ENCODE measurements at places on chromosomes 5 and 9.

DNA sequence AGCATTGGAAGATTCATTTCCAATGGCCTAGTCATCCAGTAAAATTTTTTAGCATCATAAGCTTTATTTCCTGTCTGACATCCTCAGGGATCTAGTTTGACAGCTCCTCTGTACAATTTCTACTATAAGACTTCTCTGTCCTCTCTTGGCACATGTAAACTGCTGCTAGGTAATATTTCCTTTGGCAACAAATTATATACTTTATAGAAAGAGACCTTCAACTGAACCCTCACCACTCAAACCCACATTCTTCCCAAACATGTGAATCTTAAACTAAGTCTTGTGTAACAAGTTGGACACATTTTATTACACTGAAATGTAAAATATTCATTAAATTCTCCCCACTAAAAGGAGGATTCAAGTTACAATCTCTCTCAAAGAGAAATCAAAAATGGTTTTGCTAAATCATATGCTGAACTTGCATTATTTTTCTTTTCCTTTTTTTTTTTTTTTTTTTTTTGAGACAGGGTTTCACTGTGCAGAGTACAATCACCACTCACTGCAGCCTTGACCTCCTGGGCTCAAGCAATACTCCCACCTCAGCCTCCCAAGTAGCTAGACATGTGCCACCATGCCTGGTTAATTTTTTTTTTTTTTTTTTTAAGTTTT lies 36.9 kb downstream of the SCAI start:
- DNase-seq, result no peak

DNA sequence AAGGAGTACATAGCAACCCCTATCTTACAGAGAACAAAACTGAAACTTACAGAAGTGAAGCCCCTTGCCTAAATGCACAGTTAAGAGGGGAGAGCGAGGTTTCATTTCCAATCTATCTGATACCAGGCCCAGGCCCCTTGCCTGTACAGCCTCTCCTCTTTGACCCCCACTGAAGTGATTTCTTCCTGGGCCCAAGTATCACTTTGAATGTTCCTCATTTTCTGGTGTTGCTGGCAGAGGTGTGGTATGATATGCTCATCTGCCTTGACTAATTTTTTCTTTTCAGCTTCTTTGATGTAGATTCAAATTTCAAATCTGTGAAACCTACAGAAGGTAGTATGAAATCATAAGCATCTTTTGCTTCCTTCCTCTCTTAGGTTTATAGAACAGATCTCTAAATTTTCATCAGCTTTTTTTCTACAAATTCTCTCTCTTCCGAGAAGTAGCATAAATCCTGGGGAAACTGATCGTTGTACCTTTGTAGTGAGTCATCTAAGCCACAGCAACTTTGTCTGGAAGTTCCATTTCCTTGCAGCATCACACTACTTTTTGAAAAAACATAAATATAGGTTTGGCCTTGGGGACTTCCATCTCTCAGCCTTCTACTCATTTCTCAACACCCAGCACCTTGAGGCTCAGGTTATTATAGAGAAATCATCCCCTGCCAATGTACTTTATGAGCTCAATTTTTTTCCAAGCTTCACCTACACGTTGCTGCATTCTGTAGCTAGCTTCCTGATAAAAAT lies 402.4 kb upstream of the PTGER4 start:
- no peak for DNase-seq

DNA sequence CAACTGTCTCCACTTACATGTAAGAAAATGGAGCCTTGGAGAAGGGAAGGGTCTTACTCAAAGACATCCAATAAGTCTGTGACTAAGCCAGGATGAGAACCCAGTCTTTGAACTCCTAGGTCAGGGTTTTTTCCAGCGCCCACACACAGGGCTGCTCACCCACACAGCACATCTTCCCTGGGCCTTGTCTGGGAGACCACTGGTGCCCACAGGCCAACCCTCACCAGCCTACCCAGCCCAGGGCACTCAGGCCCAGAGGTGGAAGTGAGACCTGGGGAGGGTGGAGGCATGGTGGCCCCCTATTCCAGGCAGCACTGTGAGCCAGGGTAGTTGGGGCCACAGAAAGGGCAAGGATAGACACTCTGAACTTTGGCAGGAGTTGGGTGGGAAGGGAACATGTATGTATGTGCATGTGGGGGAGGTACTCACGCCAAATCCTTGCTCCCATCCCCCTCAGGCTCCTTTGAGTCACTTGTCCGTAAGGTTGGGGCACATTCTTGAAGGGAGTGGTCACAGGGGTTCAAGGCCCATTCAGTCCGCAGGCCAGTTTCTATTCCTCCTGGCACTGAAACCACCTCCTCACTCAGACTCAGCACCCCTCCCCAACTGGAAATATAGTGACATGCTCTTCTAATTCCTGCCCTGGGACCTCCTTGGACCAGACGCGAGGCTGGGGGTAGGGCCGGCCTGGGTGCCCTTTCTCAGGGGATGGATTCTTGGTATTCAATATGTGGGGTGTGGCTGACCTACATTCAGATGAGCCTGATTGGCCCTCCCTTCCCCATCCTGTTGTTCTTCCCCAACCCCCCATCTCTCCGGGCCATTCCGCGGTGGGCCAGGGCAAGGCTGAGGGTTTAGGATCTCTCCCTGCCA lies 2.9 kb upstream of the SLC4A9 start:
- DNase-seq, result no peak

GRCh38 chr9:87909310-87910041 lies 8.3 kb upstream of the SPATA31C1 start:
- no peak for DNase-seq

DNA sequence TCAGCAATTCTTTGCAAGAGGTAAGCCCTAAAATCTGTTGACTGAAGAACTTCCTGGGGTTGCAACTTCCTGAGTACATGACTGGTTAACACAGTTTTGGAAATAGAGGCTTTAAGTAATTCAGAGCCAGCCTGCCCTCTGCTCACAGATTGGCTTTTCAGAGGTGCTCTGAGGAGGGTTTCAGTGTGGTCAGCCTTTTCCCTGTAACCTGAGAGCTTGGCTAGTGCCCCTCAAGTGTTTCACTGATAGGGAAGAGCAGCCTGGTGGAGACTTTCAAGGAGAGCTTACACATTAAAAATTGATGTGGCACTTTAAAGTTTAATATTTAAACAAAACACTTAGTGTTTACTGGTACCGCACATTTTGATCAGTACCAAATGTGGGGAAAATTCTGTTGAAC lies 56.7 kb upstream of the FOXB2 start:
- DNase-seq, result no peak

DNA sequence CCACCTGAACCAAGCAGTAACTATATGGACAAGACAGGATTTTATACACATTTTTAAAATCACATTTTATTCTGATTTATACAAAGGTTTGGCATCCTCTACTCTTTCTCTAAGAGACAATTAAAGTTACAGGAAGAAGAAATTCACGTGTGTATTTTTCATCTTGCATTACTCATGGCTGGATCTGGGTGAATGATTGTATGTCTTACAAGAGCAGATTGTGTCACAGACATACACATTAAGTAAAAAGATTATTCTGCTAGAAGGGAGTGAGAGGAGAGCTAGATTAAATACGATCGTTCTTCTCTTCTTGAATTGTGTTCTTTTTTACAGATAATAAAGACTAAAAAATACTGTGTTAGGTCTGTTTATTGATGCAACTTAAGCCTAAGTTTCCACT lies 20.8 kb upstream of the CEP120 start:
- DNase-seq, result no peak

GRCh38 chr9:125829743-125830142 lies 82.6 kb downstream of the PBX3 start:
- DNase-seq, result no peak

GRCh38 chr5:122412966-122413365 lies 100.9 kb downstream of the SNCAIP start:
- DNase-seq, result no peak

GRCh38 chr5:180498378-180498777 lies 4.2 kb downstream of the CNOT6 start:
- no peak for DNase-seq

DNA sequence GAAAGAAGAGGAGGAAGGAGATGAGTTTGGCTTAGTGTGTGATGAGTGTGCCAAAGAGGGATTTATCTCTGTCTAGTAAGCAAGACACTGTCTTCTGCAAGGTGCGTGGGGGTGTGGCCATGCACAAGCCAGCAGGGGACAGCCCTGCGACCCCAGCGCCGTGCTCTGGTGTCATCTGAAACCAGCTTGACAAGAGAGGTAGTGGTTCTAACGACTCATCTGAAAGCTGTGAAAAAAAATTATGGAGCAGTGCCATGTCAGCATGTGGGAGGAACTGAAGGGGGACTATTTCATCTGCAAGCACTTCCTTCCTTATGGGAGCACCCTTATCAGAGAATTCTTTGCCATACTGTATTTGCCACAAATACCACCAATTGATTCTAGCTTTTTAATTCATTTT lies 398.6 kb downstream of the PSAT1 start:
- DNase-seq, result no peak

GRCh38 chr5:19630876-19631275 lies 357.1 kb downstream of the CDH18 start:
- no peak for DNase-seq

DNA sequence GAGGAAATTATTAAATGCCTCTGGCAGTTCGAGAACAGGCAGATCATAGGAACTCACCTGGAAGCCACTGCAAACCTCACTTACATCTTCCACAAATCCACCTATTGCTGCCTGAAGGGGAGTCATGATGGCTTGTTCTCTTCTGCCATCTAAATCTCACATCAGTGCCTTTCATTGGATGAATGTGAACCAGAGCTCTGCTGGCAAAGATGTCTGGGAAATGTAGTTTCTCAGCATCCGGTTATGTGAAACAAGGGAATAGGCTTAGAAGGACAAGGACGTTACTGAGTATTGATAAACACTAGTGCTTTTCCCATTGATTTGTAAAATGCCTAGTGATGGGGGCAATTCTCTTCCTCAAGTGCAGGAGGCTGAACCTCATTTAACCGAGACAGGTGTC lies 483.3 kb downstream of the ARHGEF28 start:
- no peak for DNase-seq

GRCh38 chr5:21185536-21185935 lies 1197.5 kb upstream of the CDH18 start:
- no peak for DNase-seq

GRCh38 chr5:83453937-83454336 lies 17.6 kb upstream of the VCAN start:
- no peak for DNase-seq

- DNase-seq, result no peak
Observed at GRCh38 chr5:133373121-133373870, 239.0 kb downstream of the FSTL4 start.

DNA sequence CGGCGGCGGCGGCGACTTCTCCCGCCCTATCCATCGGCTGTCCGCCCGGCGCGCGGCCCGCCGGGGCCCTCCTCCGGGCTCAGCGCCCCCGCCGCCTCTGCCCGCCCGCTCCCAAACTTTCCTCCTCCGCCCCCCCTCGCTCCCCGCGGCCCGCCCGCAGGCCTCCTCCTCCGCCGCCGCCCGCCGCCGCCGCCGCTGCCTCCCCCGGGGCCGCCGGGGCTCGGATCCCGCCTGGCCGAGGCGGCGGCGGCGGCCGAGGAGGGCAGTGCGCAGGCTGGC lies 460 bp upstream of the PBX3 start:
- DNase-seq, result no peak

DNA sequence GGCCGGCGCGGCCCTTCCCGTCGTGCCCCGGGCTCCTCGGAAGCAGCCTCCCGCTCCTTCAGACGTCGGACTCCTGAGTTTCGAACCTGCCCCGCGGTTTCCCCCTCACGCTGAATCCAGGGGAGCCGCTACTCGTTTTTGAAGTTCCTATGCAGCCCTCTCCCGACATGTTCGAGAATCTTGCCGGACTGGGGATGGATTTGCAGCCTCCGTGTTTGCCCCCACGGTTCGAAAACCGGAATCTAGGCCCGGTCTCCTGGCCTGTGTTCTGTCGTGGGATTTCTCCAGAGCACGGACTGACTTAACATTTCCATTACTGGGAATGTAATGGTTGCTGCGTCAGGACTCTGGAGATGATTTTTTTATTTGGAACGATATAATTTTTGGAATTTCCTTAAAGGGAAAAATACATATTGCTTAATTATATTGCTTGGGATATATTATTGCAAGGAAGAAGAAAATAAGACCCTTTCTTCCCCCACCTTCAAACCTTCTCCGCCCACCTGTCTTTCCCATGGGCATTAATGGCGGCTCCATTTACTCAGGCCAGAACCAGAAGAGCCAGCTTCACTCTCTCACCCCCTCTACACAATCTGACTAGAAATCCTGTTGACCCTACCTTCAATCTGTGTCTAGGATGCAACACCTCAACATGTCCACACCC lies 8.5 kb upstream of the MGAT1 start:
- no peak for DNase-seq

DNA sequence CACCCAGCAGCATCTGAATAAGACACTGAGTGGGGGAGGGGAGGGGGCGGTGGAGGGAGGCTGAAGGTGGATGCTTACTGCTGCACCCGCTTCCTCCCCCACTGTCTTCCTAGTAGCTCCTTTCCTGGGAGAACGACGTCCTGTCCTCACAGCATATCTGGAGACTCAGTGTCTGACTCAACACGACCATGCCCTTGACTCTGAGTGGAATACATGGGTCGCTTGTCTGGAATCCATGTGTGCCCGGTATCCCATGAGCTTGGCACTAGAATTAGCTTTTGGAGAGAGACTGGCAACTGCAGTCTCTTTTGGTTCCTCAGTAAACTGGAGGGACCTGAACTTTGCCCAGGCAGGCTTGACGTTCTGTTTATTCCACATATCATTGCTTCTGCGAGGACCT lies 125.4 kb upstream of the FAM120A start:
- DNase-seq, result no peak

GRCh38 chr9:8071445-8071798 lies 271.8 kb upstream of the DMAC1 start:
- DNase-seq, result no peak

DNA sequence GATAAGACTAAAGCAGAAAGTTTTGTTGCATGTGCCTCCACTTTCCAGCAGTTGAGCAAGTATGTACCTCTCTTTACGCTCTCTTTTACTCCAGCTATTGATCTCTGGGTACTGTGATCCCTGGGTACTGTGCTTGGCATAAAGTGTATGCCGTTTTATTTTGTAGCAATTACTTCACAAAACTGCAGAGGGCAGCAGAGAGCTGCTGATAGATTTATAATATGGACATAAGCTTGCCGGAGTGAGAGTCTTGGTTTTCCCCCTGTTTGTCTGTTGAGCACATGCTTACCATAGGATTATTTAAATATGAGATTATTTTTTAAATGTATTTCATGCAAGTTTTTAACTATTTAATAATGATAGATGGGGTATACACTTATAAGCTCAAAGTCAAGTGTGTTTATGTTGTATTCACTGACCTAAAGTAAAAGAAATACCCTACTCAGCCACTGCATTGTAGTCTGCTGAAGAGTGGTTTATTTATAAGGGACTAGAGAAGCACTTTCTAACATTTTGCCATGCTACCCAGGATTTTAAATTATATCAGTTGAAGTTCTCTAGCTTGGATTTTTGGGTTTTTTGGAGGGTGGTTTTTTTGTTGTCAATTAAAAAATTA lies 13.0 kb downstream of the TTC1 start:
- peak; percentile 52 for DNase-seq

GRCh38 chr5:77425420-77425819 lies 66.7 kb downstream of the WDR41 start:
- no peak for DNase-seq
